ENCODE measurements at places on chromosomes 7 and 10.
A peak's percentile ranks its signal among the peaks of the same experiment; 100 is the strongest.

GRCh38 chr7:117800841-117801240 is 72.4 kb downstream of the CTTNBP2 start:
- DNase-seq: no peak

DNA sequence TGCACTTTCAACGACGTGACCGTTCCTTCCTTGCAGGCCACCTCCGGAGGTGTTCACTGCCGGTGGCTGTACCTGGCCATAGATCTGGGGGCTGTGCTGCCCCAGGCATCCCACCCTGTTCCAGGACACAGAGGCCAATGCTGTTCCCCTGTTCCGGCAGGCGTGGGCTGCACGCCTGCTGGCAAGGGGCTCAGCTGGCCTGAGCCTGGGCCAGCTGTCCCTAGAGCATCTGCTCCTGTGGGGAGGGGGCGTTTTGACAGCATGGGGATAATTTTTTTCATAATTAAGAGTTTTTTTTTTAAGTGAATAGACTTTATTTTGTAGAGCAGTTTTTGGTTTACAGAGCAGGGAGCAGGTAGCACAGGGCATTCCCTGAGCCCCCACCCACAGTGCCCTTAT is 28.8 kb downstream of the PWWP2B start:
- DNase-seq: no peak

DNA sequence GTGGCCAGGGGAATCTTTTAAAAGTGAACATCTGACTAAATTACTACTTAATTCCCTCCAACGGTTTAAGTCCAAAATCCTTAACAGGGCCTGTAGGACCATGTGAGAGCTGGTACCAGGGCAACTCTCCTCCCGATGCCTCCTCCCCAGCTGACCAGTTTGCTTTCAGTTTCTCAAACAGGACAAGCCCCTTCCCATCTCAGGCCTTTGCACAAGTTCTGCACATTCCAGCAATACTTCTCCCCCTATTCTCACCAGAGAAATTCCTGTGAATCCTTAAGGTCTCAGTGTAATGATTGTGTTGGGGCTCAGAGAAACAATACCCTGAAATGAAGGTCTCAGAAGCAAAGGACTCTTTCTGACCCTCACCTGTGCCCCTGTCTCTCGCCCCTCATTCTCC is 8.0 kb upstream of the CALHM1 start:
- no peak for DNase-seq

DNA sequence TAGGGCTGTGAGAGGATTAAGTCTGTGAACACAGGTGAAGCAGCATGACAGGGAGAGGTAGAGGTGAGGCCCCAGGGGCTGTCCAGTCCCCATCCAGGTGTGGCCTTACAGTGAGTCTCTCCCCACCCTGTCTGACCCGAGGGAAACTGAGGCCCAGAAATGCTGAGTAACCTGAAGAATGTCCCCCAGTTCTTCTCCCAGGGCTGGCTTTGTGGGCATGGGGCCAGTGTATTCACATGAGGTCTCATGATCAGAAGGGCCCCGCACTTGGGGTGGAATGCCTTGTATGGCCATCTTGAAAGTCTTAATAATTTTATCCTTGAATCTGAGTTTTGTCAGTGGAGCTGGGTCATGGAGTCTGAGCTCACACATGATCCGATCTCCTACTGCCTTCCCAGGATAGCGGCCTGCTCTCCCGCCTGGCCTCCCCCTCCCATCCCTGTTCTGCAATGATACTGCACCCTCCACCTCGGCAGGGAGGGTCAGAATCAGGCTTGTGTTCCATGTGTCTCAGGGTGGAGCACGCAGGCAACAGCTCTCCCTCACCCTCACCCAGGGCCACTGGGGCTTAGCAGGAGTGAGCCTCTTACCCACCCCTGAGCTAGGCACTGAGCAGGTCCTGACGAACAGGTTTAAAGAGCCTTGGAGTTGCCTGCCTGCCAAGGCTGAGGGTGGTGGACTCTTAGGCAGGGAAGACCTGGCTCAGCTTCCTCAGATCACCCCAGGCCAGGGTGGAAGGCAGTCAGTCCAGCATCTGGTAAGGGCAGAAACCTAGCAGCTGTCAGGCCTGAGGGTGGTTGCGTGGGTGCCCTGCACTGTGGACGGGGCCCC is 41.4 kb upstream of the NPFFR1 start:
- DNase-seq: no peak

DNA sequence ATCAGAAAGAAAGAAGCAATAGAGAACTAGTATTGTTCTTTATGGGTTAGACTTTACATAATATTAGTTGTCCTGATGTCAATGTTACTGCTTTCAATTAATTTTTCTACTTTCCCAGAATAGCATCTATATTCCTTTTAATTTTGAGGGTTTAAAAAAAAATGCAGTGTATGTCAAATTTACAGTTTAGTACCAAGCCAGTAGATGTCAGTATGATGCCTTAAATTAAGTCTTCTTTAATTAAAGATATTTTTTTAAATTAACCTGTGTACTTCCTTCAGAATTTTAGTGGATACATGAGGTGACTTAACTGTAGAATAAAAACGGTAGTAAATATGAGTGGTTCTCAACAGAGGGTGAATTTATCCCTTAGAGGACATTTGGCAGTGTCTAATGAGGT is 35.2 kb upstream of the STOX1 start:
- no peak for DNase-seq

DNA sequence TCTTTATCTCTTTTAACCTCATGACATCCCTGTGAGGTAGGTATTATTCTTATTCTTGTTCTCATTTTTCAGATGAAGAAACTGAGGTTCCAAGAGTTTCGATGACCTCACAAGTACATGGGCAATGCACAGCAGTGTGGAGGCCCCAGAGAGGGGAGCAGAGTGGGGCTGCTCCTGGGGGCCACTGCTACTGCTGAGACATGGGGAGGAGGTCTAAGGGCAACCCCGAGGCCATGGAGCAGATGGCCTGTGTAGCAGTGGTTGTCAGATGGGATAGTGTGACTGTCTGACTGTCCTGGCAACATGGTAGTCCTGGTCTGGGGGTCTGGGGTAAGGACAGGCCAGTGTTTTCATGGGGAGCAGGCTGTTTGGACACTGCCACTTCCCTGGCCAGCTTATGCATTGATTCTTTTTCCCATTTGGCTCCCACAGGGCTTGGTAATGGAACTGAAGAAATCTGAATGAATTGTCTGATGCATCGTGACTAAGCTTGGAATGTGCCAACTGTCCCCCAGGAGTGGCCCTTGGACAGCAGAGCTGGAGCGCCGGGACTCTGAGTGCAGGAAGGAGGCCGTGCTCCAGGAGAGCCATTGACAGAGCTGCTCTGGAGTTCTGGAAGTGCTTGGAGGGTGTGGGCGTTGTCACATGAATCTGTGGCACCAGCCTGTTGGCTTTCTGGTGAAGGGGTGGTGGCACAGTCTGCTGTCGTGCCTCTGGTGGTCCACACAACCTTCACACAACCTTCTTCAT is 40.9 kb downstream of the ADRA2A start:
- no peak for DNase-seq

- no peak for DNase-seq
Observed at GRCh38 chr7:30928254-30928872, 16.7 kb downstream of the AQP1 start.

DNA sequence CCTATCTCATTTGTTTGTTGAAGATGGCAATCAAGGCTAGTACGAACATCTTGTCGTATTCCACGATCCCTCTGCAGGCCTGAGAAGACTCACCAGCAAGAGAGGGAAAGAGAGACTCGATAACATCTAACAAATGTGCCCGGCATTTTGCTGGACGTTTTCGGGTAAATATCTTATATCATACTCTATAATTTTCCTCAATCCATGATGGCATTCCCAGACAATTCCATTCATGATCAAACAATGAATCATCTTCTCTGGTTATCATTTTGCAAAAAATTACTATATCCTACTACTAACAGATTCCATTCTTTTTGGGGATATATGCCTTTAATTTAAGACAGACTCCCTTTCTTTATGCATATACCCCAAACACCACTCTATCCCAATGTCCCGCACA is 118.1 kb downstream of the TYW1B start:
- no peak for DNase-seq

DNA sequence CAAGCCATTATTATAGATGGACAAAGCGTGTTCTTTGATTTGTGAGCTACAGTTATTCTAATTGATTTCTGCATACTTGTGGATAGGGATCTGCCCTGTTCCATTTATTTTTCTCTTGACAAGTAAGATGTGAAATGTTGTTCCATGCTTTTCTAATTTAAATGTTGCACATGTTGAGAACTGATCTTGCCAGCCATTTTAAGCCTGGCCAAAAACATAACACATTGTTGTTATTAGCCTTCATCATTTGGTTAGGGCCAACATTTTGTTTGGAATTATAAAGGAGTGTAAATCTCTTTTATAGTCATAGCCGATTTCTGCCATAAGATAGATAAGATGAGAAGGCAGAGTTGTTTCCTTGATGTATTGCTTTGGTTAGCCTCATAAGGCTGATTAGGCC is 117.0 kb downstream of the WNT2 start:
- no peak for DNase-seq

- DNase-seq: no peak
Observed at GRCh38 chr7:47782792-47783191, 165.5 kb downstream of the PKD1L1 start.

DNA sequence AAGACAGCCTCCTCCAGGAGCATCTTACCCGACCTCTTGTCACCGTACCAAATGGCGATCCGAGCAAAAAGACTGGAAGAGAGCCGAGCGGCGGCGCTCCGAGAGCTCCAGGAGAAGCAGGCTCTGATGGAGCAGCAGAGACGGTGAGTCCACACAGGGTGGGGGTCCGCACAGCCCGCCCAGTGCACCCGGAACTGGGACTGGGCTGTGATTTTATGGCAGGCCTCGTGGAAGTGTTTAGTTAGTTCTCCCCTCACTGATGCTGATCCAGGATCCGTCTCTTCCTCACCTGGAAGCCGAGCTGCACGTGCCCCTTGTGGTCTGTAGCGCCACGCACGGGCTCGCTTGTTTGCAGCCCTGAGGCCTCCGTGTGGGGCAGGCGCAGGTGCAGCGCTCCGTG is 19.6 kb downstream of the LRRC27 start:
- no peak for DNase-seq

GRCh38 chr7:17391366-17391765 is 92.9 kb downstream of the AHR start:
- no peak for DNase-seq

- no peak for DNase-seq
Observed at GRCh38 chr7:121544238-121544637, 148.1 kb upstream of the FAM3C start.

DNA sequence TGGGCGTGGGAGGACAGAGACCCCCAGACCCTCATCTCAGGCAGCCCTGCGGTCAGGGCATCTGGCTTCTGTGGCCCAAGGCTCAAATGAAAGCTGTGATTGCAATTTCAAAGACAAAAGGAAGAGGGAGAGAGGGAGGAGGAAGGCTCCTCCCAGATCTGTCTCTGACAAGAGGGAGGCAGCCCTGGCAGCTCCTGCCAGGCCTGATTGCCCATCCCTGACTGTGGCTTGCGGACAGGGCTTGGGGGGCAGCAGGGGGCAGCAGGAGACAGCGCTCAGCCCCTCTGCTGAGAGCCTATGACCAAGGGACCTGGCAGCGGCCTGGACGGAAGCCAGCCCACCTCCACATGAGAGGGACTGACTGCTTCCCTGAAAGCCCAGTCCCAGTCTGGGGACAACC is 91.8 kb downstream of the PTPRN2 start:
- peak; percentile 27 for DNase-seq

DNA sequence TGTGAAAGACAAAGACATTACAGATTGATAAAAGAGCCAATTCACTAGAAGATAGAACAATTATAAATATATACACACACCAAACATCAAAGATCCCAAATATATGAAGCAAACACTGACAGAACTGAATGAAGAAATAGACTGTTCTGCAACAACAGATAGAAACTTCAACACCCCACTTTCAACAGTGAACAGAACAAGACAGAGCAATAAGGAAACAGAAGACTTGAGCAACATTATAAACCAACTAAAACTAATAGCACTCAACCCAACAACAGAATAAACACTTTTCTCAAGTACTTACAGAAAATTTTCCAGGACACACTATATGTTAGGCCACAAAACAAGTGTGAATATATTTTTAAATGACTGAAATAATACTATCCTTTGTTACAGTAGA is 10.9 kb downstream of the CDCA7L start:
- no peak for DNase-seq

DNA sequence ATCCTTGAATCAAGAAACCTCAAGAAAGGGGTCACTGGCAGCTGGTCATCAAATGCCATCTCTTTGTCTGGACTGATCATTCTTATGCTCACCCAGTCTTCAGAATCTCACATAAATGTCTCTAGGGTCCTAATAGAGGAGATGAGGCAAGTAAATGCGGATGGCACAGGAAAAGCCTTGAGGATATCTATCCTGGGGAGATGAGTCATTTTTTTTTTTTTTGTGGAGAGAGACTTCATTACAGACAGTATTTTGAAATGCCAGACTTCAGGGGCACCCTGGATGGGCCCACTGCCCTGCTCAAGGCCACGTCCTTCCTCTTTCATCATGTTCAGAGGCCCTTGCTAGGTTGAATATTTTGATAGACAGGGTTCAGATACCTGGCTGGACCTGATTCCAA is 19.5 kb upstream of the PLPP4 start:
- no peak for DNase-seq

DNA sequence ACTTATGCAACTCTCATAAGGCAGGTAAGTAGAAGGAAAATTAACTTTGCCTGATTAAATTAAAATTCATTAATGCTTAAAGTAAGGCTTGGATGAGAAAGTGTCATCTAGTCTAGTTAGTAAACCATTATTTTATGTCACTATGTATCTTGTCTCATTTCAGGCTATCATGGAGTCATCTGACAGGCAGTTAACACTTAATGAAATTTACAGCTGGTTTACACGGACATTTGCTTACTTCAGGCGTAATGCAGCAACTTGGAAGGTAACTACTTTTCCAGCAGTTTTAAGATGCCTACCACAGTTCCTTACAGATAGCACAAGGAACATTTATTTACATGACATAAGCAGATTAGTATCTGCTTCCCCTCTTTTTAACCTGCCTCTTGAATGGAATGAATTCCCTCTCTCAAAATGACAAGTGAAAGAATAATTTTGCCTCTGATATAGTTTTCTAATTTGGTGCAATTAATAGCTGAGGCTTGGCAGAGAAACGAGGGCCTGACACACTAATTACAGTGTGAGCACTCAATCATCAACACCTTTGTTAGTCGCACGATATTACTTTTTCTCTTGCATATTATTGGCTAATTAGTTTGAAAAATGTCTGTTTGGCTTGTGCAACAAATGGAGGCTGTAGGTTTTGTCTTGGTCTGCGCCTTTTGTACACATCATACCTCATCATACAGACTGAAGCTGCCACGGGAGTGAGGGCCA is 245.0 kb downstream of the FOXP2 start:
- DNase-seq: no peak

DNA sequence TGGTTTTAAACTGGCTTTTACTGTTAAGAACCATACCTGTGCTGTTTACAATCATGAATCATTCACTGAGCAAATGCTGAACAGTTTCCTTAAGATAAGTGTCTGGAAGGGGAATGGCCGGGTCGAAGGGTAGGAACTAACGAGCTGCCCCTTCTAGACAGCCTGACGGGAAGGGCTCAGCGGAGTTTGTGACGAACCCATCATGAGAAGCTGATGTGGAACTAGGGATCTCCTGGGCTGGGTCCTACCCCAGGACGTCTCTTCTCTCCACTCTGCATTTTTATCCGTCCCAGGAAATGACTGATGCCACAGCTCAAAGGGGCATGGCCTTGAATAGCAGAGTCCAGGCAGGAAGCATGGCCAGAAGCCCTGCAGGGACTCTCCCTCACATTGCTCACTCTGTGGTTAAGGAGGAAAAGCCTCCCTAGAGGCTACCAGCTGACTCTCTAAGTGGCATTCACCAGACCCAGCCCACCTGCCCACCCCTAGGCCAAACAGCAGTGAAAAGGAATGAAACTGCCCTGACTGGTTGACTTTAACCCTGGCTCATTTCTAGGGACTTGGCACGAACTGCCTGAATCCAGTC is 112.0 kb downstream of the PFKFB3 start:
- no peak for DNase-seq

Data from NCI-H146 (cell line).